Left kidney (tissue), 8 donors: ENCODE measurements at places on chromosomes 7 and 10.

DNA sequence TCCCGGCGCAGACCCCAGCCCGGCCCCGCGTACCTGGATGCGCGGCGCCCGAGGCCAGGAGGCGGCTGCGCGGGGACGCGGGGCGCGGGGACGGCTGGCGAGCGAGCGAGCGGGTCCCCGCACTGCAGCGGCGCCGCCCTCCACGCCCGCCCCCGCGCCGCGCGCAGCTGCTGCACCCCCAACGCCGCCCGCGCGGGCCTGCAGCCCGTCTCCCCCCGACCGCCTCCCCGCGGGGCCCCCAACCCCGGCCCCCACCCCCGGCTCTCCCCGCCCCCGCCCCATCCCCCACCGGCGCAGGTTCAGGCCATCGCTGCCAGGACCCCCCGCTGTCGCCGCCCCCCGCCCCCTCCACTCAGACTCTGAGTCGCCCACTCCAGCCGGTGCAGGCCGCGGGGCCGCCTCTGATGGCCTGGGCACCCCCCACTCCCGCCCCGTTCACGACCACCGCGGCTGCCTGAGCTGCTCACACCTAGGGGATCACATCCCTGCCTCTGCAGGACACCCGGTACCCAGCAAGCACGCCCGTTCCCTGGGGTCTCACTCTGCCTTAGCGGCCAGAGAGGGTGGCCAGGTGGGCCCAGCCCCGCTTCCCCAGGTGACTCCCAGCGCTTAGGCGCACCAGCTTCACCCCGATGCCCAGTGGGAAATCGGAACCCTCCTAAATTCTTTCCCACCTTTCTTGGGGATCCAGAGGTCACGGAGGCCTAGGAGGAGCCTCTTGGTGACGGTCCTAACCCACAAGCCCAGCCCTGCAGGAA is 13.9 kb upstream of the DNAAF5 start:
- no peak for DNase-seq

GRCh38 chr10:5492322-5492855 is 7.0 kb downstream of the CALML5 start:
- no peak for DNase-seq

- DNase-seq: no peak
Observed at GRCh38 chr7:32158751-32159745, 88.8 kb upstream of the PDE1C start.

DNA sequence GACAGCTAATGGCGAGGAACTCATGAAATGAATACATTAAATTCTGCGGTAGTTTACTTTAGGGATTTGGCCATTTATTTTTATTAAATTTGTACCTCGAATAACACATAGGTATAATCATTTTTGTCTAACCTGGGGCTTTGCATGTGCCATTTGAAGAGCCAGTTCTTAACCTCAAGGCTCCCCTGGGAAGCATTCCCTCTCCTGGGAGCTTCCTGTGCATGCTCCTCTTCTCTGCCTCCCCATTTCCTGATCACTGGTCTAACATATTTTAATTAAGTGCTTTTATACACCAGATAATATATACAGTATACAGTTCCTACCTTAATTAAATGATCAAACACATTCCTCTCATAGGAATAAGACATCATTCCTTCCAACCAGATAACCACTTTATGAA is 183.9 kb upstream of the FZD1 start:
- DNase-seq: no peak

DNA sequence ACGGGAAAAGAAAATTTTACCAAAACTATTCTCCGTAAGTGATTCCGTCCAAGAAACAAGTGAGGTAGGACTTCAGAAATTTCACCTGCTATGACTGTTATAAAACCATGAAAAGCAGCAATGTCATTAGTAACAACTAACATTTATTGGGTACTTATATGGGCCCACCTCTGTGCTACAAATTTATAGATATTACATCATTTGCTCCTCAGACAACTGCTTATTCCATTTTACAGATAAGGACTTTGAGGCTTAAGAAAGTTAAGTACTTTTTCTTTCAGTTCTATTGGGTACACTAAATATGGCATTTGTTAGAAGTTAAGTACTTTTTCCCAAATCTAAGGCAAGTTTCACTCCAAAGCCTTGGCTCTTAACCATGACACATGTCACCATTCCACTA is 36.3 kb downstream of the HACD1 start:
- no peak for DNase-seq

GRCh38 chr10:30719832-30720231 is 90.3 kb upstream of the LYZL2 start:
- DNase-seq: no peak

- DNase-seq: no peak
Observed at GRCh38 chr10:63021225-63021624, 111.9 kb upstream of the NRBF2 start.
